ENCODE measurements at places on chromosomes 3 and 15.

DNA sequence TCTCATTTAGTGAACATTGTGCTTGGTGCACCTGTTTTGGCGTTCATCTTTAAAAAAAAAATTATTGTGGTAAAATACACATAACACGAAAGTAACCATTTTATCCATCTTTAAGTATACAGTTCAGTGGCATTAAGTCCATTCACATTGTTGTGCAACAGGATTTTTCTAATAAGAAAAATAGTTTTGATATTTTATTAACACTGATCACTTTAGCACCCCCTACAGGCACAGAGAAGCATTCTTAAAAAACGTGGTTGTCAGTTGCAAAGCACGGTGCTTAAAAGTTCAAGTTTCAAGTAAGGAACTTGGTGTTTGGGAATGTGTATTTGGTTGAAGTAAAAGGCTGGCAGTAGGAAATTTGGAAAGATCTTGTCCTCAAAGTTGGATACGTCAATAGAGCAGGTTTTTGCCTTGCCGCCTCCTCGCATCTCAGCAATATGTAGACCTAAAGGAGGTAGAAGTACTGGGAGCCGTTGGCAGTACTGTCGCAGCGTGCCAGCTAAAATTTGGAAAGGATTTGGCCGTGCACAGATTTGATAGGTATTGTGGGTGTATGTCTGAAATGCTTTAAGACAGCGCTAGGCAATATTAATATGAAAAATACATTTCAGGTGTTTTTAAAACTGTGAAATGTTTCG is 110.4 kb downstream of the LRRC28 start:
- DNase-seq: no peak

GRCh38 chr15:95284933-95285421 is 1045.5 kb upstream of the NR2F2 start:
- no peak for DNase-seq

GRCh38 chr15:100201376-100202280 is 140.1 kb downstream of the ADAMTS17 start:
- no peak for DNase-seq

- DNase-seq: no peak
These were observed 69.4 kb downstream of the SLCO3A1 start for GRCh38 chr15:91922646-91923547.

- DNase-seq: no peak
These were observed 120.2 kb downstream of the LRRC28 start for GRCh38 chr15:99371180-99372103.

All from stimulated activated CD8-positive, alpha-beta memory T cell treated with anti-CD3 and anti-CD28 coated beads, Interleukin-15, amount 100 ng/mL, for 1 hour (primary cell).